Endothelial cell of umbilical vein (primary cell): ENCODE measurements at places on chromosomes 4 and X.

- DNase-seq = no peak
Observed at GRCh38 chrX:31301941-31302340, 230.1 kb upstream of the FTHL17 start.

- DNase-seq = peak; percentile 87
Observed at GRCh38 chr4:148007314-148007760, 275.4 kb downstream of the ARHGAP10 start.

- DNase-seq = no peak
Observed at GRCh38 chr4:74475091-74475800, 30.3 kb downstream of the AREG start.

DNA sequence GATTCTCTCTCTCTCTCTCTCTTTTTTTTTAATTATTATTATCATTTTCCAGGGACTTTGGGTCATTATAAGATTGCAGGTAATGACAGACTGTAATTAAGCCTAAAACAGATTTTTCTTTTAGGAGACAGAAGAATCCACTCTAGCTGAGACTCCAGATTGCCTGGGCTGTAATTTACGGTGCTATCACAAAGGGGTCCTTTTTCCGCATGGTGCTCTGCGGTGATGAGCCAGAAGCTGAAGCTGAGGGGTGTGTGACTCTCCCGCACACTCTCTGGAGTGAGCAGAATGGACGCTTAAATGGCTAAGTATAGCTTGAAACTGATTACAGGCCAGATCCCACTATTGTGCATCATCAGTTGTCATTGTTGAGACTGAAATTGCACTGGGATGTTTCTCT, 50.0 kb downstream of the LGI2 start:
- DNase-seq = no peak

GRCh38 chrX:151013164-151013743, 30.1 kb downstream of the HMGB3 start:
- no peak for DNase-seq

DNA sequence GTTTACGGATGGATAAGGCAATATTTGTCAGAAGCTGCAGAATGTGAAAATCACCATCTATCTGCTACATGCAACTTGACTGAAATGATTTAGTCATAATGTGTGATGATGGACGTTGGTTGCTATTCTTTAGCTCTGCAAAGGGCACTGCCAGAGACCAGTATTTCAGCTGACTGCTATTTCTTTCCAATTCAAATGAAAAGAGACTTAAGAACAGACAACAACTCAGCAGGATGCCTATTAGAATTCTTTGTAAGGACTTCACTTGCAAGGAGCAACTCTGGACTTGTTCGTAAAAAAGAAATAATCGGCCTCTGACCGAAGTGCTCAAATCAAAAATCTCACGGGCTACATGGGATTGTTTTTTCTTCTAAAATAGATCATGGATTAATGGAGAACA, 262.7 kb downstream of the DHX15 start:
- no peak for DNase-seq

DNA sequence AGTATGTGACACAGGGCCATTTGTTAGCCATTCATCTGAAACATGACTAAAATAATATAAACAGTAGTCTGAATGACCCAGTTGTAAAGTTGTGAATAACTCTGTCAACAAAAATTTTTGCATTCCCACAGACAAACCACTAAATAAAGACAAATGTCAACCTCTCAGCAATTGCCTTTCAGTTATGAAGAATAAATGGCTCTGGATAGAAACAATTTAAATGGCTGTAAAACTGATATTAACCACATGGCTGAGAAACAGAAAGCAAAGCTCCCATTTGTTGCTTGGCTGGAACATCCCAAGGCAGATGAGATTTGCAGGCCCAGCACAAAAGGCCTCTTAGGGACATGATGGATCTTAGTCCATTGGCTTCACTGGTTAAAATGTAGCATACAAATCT, 296.3 kb downstream of the GALNTL6 start:
- no peak for DNase-seq

- DNase-seq = no peak
Observed at GRCh38 chr4:23166407-23166806, 473.7 kb downstream of the GBA3 start.

GRCh38 chr4:181702864-181703495, 540.2 kb upstream of the TENM3 start:
- no peak for DNase-seq

DNA sequence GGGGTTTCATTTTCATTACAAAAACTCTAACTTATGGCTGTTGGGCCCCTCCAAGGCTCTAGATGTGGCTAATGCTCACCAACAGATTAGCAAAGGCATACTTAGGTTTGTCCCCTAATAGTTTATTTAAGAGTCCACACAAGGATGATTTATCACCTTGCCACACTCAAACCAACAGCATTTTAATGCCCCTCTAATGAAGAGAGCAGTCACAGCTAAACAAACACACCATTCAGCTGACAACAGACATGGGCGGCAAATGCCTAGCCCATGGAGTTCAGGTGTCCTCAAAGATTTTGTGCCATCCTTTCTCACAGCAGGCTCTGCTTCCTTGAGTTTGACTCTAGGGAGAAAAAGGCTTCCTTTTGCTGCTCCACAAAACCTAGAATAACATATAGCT, 61.8 kb upstream of the CITED1 start:
- DNase-seq = no peak
